ENCODE measurements at places on chromosomes 2 and 18.

DNA sequence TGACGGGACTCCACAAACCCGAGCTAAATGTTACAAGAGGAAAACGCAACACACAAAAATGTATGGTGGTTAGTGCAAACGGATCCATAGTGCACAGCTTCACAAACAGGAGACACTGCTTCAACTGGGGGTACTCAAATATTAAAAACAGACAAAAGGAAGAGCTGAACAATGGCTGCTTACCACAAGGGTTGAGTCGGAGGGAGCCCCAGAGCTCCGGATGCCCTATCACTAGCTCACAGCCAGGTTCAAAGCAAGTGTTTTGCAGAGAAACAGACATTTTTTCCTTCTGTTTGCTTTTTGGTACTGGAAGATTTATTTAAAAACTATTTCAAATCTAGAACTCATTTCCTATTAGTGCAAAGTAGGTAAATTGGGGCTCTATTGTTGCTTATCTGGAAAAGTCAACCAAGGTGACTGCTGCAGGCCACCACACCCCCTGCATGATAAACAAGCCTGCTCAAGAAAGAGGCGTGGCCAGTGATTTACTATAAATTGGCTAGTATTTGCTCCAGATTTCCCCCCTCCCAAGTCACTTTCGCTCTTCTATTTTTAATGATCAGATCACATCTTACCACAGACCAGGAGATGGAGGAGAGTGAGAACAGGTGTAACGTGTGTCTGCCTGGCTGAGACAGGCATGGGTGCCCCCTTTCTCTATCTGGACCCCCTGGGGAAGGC is 46.5 kb downstream of the ZAP70 start:
- ATAC-seq = no peak

DNA sequence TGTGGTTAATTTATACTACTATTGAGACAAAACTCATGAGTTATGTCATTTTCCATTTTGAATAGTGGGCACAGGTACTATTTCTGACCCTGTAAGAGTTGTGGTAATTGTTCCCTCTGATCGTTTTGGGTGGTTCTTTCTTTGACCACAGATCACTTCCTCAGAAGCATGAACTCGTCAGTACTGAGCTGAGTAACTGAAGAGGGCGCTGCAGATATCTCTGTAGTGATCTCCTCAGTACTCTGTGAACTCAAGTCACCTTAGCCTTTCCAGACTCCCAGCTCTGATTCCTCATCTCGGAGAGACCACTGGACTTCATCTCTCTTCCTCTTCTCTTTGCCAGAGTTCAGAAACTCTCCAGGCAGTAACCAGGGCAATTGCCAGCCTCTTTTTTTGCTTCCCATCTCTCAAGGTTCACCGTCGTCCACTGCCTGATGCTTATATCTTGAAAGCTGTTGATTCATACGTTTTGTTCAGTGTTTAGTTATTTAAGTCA is 9.4 kb upstream of the IL1RL1 start:
- ATAC-seq = no peak

- no peak for ATAC-seq
Measured at GRCh38 chr2:55899881-55900280, 23.7 kb downstream of the EFEMP1 start.

- ATAC-seq = no peak
Measured at GRCh38 chr2:58620896-58621295, 379.8 kb upstream of the FANCL start.

GRCh38 chr18:59050661-59051057 is 89.0 kb upstream of the SEC11C start:
- no peak for ATAC-seq

GRCh38 chr2:3641841-3642421 is 16.1 kb upstream of the ALLC start:
- ATAC-seq = peak; percentile 12

DNA sequence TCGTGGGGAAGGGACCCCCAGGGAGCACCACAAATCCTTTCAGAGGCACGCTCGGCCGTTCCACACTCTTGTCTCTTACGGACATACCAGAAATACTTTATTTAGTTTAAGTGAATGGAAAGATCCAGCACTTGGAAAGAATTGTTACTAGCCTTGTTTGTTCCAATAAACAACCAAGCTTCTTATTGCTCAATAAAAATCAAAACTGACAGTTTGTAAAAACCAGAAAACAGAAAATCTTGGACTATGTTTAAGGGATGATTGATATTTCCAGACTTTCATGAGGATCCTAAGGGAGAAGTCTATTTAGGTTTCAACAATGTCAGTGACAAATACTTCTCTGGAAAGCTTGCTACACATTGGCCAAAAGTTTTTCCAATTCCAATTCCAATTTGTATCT is 31.6 kb upstream of the CCBE1 start:
- no peak for ATAC-seq

Data from motor neuron (in vitro differentiated cells).